ENCODE measurements at places on chromosomes 1 and 21. TPM values are rescaled to one million over a fixed set of nuclear protein-coding genes. Genes with fewer than 3 reads are reported as not detected.

Gene PRRX1
- total RNA-seq: 51.3 TPM

Gene RPL5
- 2,725 TPM for total RNA-seq

Gene DNASE2B
- not detected for total RNA-seq

Gene SLC16A4
- total RNA-seq: 21.7 TPM

Gene KIAA0040
- 0.16 TPM for total RNA-seq
